ENCODE measurements at places on chromosomes 4 and X.

DNA sequence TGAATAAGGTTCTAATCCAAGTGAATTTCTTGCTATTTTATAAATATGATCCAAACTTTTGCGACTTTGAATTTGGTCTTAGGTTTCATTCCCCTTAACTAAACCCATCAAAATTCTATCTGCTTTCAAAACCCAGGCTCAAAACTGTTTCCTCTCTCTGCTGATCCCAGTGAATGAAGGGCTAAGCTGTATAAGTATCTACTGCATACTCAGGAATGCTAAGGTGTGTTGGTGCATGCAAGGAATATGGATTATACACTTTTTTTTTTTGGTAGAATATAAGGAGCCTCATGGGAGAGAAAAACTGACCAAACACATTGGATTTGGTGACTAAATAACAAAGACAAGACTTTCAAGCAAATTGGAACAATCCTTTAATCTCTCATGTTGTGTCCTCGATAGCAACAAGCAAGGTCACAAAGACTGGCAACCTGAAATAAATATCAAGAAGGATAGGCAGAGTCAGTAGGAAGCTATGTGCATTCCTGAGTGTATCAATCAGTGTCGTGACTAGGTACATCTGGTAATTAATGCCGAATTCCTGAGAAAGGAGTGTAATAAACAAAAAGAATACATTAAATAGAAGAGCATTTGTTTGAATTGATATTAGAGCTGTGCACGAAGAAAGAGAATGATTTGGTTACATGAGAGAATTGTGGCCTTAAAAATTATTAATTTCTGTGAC is 74.3 kb upstream of the KCTD8 start:
- DNase-seq: no peak

DNA sequence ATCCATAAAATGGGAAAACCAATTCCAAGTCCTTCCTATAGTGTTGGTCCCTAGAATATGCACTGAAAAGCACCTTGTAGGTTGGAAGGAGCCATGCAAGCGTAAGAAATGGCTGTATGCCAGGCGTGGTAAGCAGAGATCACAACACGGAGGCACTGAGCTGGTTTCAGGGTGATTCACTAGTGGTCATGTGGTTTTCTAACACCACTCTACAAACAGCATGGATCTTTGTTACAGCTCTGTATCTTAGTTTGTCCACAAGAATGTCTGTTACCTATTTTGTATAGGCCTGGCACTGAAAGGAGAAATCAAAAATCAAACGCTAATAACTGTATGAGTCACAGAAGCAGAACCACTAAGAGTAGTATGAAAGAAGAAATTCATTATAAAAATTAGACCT is 71.9 kb downstream of the MAGEB17 start:
- DNase-seq: no peak

DNA sequence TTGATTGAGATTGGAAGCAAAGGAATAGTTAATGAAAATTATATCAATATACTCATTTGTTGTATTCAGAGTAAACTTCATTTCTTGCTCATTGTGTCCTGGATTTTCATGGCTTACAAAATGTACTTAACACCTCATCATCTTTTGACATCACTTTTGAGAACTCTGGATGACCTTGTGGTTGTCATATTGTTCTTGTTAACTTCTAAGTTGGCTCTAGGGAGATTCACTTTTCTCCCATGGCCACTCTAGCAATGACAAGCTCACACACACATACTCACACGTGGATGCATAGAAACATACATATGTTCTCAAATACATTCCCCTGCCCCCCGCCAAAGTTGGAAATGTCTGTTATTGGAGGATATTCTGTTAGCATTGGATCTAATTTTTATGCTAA is 15.3 kb downstream of the PHEX start:
- no peak for DNase-seq

DNA sequence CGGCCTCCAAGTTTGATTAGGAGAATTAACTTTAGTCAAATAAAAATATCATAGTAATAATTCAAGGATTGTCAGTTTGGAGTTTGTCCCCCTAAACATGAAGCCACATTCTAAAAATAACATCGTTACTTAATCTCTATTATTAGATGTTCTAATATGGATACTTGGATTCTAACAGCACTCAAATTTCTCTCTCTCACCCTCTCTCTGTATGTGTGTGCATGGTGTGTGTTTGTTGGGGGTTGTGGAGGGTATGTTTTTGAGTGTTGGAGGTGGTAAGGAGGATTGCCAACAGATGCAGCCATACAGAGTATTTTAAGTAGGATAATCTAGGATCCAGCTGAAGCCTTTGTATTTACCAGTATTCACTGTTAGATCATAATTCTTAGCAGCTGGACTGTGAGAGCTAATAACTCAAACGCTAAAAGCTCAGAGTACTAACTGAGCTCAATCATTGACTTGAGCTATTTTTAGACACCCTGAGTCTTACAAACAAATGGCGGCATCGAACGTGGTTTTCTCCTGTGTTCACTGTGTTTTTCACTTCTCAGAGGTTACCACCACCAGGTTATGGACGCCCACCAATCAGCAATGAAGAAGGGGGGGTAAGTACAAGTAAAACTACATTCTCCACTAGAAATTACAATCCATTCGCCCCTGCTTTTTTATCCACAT is 8.8 kb downstream of the ENAM start:
- no peak for DNase-seq

GRCh38 chr4:118587946-118588345 is 97.2 kb upstream of the METTL14 start:
- DNase-seq: no peak

DNA sequence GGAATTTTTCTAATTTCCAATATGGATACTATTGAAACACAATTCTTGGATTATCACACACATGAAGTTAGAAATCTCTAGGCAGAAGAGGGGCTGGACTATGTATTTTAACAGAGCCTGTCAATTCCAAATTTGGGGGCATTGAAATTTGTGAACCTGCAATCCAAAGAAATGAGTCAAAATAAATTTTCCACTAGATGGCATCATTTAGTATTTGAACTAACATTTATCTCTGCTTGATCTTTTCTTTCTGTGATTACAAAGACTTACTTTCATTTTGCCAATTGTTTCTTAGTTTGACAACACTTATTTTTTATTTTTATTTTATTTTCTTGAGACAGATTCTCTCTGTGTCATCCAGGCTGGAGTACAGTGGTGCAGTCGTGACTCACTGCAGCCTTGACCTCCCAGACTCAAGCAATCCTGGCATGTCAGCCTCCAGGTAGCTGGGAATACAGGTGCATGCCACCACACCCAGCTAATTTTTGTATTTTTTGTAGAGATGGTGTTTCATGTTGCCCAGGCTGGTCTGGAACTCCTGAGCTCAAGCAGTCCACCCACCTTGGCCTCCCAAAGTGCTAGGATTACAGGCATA is 2.7 kb upstream of the PYURF start:
- no peak for DNase-seq
